IMR-90 (cell line): ENCODE measurements at places on chromosomes 3 and 15.

- no peak for DNase-seq
Observed at GRCh38 chr3:119295816-119296726, 1.9 kb downstream of the ARHGAP31 start.

DNA sequence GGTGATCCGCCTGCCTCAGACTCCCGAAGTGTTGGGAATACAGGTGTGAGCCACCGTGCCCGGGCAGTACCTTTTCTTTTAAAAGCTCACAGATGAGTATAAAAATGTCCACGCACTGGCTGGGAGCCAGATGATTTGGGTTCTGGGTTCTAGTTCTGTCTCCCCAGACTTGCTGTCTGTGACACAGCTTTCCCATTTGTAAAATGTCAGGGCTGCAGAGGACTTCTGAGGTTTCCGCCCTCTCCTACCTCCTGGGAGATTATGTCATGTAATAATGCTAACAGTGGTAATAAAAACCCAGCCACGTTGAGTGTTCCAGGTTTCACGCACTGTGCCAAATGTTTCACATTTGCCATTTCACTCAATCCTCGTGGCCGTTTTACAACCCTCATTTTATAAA is 1.3 kb upstream of the PPP4R2 start:
- DNase-seq, result no peak

DNA sequence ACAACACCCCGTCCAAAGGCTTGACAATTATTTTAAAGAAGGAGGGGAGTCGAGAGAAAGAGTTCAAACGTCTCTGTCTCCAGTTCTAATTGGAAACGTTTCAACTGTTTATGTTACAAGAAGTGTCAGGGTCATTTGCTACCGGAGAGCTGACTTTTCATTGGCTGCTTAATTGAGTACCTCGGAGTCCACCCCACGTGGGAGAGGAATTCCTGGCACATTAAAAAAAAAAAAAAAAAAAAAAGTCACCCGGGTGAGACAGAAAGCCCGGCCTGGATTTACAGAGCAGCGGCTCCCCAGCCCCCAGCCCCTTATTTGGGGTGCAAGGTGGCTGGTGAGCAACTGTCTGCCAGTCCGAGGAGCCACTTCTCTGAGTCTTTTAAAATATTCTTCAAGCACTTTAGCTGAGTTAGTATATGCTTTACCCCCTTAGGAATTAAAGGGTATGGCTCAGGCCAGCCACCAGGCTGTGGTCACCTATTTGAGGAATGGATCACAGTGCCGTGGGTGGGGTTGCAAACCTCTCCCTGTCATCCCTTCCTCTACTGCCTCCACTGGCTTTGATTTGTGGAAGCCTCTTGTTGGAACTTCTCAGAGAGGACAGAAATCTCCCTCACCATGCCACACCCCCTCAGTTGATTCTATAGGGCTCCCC is 3.9 kb upstream of the TLE3 start:
- DNase-seq, result peak; percentile 86

GRCh38 chr3:136734382-136735070 is 17.7 kb downstream of the STAG1 start:
- no peak for DNase-seq

DNA sequence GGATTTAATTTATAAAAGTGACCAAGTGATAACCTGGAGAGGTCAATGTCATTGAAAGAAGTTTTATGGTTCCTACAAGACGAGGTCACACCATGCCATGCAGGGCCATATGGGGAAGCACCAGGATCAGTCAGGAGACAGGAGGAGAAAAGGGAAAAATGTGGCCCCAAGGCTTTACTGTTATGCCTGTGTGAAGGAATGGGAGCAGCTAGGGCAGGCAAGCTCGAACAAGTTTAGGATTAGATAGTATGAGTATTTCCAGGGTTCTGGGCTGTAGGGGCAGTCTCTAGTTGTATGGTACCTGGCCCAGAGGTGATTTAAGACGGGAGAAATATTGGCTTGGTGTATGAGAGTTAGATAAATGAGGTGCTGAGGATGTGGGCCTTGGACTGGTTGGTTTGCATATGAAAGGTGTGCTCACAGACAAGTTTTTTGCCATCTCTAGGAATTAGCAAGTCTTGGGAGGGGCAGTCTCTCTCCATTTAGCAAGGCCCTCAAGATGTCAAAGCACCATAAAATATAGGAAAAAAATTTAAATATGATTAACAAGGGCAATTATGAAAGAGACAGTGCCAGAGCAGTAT is 36.3 kb upstream of the DCLK3 start:
- no peak for DNase-seq

DNA sequence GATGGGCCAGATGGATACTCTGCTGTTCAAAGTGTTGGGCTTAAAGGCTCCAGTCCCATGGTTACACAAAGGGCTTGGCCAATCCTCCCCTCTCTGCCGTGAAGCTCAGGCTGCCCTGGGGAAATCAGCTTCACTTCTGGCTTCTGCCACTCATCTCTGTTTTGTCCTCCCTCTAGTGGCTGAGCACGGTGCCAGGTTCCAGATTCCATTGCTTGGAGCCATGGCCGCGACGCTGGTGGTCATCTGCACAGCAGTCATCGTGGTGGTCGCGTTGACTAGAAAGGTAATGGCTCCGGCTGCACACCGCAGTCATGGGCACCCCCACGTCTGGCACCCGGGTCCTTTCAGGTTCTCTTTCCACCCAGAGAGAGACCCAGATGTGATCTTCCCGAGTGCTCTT is 5.6 kb downstream of the TIGIT start:
- no peak for DNase-seq

DNA sequence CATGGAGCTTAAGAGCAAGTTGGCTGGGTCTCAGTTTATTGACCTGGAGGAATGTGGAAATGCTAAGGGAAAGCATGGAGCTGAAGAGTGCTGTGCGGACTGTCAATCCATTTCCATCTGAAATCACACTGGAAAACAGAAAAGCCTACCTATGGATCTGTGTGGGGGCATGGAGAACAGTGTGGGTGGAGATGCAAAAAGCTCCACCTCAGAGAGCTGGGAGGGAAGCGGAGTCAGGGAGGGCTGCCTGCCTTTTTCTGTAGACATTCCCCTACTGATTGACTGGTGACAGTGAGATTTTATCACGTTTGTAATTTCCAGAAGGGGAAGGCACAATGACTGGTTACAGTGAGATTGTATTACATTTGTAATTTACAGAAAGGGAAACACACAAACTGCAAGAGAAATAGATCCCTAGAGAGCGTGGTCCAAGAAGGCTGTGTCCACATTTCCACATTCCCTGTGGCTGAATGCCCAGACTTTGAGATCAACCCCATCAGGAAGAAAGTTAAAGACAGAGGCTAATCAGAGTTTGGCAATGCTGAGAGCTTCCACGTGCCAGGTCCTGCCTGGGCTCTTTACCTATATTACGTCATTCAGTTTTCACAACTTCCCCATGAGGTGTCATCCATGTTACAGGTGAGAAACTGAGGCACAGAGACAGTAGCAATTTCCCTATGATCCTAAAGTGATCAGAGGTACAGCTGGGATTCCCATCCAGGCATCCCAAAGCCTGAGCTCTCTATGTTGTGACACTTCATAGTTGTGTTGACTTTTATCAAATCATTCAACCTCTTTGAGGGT is 67.7 kb upstream of the NSMCE3 start:
- DNase-seq, result peak; percentile 25

DNA sequence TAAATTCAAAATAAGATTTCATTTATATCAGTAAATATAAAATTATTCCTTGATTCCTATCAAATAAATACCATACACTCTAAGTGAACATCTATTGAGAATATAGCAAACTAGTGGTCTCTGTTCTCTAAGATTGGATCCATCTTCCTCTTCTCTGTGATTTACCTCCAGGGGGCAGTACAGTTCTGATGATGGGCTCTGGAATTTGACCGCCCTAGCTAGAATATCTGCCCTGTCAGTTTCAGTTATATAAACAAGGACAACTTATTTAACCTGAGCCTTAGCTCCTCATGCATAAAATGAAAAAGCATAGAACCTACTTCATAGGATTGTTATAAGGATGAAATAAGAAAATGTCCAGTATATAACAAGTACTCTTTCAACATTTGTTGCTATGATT is 171.1 kb upstream of the CCDC54 start:
- DNase-seq, result peak; percentile 59

DNA sequence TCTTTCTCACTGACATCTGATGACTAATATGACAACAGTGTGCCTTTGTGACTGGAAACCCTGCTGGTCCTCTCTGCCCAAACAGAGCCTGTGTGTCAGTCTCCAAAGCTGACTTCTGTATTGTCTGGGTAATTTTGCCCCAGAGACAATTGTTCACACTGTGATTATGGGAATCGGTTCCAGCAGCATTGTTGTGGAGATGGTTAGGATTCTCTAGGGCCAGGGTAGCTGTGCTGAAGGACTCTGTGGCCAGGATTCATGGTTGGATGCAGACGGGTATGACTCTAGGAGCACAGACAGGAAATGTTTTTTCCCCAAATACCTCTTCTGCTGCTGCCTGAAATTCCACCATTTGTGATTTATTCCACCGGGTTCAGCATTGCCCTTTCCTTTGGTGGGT is 57.5 kb upstream of the ITGA11 start:
- no peak for DNase-seq

DNA sequence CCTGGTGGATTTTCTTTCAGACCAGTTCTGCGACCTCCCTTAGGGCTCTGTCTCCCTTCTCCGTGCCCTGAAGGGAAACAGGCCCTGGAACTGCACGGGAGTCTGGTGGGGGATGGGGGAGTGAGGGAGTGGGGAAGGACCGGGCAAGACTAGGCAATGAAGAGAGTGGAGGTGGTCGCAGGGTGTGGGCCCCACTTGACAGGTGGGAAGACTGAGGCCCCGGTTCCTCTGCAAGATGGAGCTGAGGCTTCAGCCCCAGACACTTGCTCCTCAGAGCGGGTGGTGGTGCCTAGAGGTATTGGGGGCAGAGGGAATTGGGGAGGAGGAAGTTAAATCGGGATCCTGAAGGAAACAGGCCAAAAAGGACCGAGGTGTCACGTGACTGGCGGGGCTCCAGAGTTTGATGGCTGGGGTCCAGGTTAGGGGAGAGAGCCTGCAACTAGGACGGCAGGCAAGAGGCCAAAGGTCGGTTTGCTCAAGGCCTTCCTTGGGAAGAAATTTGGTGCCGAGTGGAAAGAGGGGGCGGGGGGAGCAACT is 597 bp upstream of the CAMK1 start:
- DNase-seq, result no peak

GRCh38 chr15:76384409-76384808 is 47.8 kb downstream of the ISL2 start:
- DNase-seq, result no peak

- DNase-seq, result peak; percentile 97
Observed at GRCh38 chr3:179544981-179545645, 17.6 kb upstream of the ACTL6A start.

DNA sequence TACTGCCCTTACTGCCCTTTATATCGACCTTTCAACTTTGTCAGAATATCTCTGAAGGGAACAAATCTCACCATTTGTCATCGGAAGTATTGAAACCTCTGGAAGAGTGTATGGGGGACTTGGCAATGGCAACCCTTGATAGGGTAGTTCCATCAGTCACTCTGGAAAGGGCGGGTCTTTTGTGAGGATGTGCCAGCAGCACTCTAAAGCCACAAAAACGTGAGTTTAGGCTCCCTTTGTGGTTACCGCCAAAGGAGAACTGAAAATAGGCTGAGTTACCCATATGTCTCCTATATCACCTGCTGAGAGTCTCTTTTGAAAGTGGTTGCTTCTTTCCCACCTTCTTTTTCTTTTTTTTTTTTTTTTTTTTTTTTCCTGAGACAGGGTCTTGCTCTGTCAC is 296.8 kb upstream of the CHRM5 start:
- DNase-seq, result no peak

DNA sequence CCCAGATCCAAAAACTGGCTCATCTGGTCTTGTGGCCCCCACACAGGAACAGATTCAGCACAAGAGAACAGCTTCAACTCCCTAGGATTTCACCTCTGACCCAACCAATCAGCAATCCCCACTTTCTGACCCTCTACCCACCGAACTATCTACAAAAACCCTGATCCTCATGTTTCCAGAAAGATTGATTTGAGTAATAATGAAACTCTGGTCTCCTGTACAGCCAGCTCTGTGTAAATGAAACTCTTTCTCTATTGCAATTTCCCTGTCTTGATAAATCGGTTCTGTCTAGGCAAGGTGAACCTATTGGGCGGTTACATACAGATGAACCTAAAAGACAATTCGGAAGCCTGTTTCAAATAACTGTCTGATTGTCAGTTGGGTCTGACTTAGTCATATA is 847.6 kb upstream of the ALCAM start:
- DNase-seq, result no peak

DNA sequence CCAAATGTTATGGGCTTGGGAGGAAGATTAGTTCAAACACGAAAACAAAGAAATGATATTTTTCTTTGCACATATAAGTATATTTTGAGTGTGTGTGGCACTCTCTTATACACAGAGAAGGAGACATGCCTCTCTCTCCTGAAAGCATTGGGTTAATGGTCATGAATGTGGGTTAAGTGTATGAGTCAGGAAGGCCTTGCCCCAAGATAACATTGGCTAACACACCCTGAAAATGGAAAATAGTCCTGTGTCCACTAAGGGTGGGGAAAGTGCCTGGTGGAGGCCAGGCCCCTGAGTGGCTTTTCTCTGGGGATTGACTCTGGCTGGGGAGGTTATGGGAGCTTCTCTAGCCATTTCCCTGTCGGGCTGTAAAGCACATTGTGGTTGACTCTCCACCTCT is 332.7 kb upstream of the ONECUT1 start:
- no peak for DNase-seq

DNA sequence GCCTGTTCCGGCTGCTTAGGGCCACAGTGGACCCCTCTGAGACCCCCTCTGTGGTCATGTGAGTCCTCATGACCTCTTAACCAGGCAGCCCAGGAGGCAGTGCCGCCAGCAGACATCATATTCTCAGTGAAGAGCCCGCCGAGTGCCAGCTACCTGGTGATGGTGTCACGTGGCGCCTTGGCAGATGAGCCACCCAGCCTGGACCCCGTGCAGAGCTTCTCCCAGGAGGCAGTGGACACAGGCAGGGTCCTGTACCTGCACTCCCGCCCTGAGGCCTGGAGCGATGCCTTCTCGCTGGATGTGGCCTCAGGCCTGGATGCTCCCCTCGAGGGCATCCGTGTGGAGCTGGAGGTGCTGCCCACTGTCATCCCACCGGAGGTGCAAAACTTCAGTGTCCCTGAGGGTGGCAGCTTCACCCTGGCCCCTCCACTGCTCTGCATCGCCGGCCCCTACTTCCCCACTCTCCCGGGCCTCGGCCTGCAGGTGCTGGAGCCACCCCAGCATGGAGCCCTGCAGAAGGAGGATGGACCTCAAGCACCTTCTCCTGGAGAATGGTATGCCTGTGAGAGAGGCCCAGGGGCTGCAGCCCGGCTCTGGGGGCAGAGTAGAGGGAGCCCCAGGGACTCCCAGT is 176.1 kb downstream of the TBC1D2B start:
- DNase-seq, result no peak

DNA sequence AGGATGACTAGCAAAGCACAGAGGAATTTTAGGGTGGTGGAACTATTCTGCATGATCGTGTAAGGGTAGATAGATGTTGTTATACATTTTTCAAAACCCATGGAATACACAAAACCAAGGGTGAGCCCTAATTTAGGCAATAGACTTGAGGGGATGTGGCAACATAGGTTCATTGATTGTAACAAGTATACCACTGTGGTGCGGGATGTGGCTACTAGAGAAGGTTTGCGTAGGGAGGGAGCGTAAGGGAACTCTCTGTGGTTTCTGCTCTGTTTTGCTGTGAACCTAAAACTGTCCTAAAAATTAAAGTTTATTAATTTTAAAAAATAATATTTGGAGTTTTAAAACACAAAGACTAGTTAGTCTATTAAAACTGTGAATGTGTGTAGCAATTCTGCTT is 202.8 kb downstream of the PLCL2 start:
- DNase-seq, result no peak

GRCh38 chr3:42790714-42791229 is 13.5 kb downstream of the HIGD1A start:
- no peak for DNase-seq
